ENCODE measurements at places on chromosomes 6 and 20.

GRCh38 chr20:15318682-15319081, 981.3 kb upstream of the FLRT3 start:
- no peak for DNase-seq

- DNase-seq: no peak
Observed at GRCh38 chr6:87653074-87653962, 48.7 kb downstream of the AKIRIN2 start.

- DNase-seq: no peak
Observed at GRCh38 chr6:31528821-31529328, at the start of gene MCCD1. MCCD1 (plus strand) TSS chr6:31528962; CDS start chr6:31529015, 53 bp downstream.

GRCh38 chr6:156113631-156114030, 658.0 kb upstream of the NOX3 start:
- DNase-seq: no peak

DNA sequence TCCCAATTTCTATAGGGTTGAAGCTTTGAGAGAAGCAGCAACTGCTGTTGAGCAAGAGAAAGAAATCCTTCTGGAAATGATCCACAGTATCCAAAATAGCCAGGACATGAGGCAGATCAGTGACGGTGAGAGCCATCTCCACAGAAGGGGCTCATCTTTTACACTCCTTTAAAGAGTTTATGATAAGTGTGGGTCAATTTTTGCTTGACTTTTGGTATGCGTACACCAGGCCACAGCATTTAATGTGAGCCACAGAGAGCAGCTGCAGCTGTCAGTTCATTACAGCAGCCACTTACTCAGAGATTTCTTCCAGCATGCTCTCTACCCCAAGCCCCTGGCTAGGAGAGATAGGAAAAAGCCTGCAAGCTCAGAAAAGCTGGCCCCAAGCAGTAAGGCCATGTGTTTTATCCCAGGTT, 9.9 kb downstream of the BAG2 start:
- DNase-seq: no peak

GRCh38 chr6:149895833-149896271, 2.1 kb downstream of the RAET1E start:
- DNase-seq: no peak

DNA sequence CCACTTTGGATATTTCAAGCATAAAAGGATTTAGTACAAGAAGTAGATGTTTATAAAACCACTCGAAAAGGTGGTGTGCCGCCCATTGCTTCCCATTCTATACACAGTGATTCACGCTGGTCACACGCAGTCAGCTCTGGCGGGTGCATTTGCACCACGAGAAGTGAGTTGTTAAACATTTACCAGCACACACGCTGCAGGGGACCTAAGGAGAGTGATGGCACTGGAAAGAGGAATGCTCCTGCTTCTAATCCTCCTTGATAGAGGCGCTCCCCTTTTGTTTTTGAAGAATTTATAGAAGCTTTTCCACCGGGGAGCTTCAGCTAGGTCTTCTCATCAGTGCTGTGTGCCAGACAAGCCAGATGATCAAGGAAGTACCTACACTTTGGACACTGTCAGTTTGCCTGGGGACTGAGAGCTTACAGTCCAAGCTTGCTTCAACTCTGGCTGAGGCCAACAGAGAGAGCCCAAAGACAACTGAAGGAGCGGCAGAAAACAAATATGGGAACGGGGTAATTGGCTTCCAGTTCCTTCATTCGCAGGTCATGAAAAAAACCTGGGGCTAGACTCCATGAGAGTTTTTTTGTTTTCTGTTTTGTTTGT, 31.2 kb downstream of the MUC22 start:
- DNase-seq: no peak

DNA sequence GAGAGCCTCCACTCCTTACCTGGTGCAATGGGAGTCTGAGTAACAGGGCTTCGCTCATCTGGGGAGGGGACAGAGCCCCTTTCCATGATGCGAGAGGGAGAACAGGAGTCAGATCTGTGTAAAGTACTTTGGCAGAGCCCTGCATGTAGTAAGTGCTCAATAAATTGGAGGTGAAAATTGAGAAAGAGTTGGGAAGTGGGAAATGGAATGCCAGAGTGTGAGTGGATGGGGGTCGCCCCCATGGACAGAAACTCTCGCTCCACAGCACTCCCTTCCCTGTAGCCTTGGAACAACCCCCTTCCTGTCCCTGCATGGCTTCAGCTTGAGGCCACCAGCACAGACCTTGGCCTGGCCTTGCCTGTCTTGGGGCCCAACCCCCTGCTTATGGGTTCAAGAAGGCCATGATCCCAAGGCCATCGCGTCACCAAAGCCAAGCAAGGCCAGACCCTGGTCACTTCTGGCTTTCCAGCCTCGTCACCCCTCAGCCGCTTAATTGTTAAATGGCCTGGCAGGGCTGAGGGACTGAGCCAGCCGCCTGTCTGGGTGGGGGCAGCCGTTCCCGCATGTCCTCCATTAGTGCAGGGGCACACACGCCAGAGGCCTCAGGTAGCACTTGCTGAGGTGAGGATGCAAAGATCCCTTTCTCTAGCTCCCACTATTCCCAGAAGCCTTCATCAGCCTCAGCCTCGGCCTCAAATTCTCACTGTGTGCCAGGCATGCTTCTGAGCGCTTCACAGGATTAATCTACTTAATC, 93.7 kb upstream of the PTPN1 start:
- DNase-seq: no peak

DNA sequence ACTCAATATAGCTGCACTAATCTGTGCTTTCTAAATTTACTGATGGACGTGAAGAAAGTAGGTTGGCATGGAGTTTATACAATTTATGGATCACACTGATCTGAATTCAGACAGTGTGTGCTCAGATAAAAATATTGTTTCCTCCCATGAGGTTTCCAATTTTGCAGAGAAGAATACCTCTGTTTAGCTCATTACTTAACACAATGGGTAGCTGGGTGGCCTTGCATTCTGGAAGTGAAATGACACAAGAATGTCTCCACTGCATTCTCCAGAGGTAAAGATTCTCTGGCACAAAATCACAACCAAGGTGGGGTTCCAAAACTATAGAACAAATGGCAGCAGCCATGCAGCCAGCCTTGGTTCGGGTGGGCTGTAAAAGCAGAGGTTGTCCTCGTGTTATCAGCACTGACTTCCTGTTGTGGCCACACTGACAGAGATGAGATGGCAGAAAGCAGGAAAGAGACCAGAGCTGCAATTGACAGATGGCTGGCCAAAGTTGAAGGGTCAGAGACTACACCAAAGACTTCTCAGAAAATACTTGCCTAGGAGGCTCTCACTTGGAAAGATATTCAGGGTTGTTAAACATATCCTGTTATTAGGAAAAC, 50.2 kb downstream of the HDAC2 start:
- DNase-seq: no peak

- no peak for DNase-seq
Observed at GRCh38 chr6:104688283-104688969, 171.3 kb downstream of the HACE1 start.

- no peak for DNase-seq
Observed at GRCh38 chr6:166167801-166168615, at the start of gene TBXT. TBXT (minus strand) TSS chr6:166167851; CDS start chr6:166167591, 260 bp downstream.

GRCh38 chr6:161029195-161029809, 37.7 kb downstream of the MAP3K4 start:
- no peak for DNase-seq

GRCh38 chr6:108559884-108560462, 744 bp upstream of the FOXO3 start:
- no peak for DNase-seq

GRCh38 chr6:13437218-13437996, 50.0 kb downstream of the GFOD1 start:
- no peak for DNase-seq
